ENCODE measurements at places on chromosomes 7 and 10.

GRCh38 chr7:56105508-56105907, 768 bp downstream of the CHCHD2 start:
- DNase-seq: no peak

DNA sequence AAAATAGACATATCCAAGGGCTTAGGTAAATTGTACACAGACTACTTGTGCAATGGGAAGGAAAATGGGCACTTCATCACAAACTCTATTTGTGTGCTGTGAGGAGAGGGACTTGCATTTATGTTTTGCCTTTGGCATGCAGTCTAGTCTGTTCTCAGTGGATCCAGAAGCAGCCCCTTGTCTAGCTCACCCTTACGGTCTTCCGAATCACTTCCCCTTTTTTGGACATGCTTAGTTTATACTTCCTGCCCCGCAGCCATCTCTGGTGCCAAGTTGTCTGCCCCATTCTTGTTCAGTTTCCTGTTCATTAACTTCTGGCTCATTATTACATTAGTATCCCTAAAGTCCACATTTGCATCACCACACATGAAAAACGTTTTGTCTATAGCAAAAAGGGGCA, 161.6 kb downstream of the NRCAM start:
- no peak for DNase-seq

DNA sequence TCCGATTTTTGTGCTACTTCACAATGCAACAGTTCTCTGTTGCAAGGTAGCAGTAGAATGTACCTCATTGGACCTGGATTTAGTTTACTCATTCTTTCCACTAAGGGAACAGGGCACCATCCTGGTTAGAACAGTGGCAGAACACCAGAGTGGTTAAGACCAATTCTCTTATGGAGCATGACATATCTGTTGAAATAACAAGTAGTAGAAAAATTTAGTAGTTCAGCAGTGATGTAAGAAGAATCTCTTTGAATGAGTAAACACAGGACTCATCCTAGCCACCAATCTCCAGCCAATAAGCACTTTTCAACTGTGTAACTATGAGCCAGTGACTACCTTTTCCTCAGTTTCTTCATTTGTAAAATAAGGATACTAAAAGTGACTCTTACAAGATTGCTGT, 2.4 kb downstream of the ANKRD22 start:
- no peak for DNase-seq

GRCh38 chr10:114335614-114336013, 68.7 kb downstream of the AFAP1L2 start:
- no peak for DNase-seq

GRCh38 chr7:4246536-4246935, 435.6 kb upstream of the FOXK1 start:
- no peak for DNase-seq

DNA sequence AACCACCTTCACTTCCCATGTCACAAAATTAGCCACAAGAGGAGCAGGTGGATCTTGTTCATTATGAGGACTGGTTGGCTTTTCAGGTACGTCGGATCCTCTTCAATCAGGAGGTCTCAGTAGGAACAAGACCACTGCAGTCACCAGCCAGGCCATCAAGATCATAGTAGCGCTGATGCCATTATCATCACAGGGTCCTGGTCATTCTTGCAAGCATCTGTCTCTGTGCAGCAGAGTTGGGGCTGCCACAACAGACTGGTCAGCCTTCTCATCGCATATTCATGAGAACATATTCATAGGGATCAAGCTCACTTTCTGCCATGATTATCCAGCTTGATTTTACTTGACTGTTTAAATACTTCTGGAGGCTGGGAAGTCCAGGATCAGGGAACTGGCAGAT, 67.1 kb downstream of the ADCYAP1R1 start:
- DNase-seq: no peak

- no peak for DNase-seq
Observed at GRCh38 chr10:84047258-84048010, 91.9 kb upstream of the GHITM start.

GRCh38 chr7:134910214-134910890, 76.0 kb upstream of the AGBL3 start:
- no peak for DNase-seq
